ENCODE measurements at places on chromosomes 6 and 20.

DNA sequence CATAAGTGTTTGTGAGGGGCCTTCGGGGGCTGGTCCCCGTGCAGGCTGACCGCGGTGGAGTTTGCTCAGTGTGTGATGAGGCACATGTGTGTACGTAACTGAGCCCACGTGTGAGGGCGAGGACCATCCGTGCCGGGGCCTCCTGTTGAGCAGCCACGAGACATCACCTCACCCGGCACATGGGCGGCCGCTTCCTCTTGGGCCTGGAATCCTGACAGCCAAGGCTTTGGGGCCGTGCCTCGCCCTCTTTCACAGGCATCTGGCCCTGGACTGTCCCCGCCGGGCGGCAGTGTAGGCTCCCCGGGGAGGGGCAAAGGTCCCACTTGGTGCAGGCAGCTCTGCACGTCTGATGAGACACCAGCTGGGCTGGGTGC is 202.3 kb downstream of the DLL1 start:
- no peak for DNase-seq

- DNase-seq = no peak
Observed at GRCh38 chr6:72595812-72596211, 26.1 kb upstream of the KCNQ5 start.

DNA sequence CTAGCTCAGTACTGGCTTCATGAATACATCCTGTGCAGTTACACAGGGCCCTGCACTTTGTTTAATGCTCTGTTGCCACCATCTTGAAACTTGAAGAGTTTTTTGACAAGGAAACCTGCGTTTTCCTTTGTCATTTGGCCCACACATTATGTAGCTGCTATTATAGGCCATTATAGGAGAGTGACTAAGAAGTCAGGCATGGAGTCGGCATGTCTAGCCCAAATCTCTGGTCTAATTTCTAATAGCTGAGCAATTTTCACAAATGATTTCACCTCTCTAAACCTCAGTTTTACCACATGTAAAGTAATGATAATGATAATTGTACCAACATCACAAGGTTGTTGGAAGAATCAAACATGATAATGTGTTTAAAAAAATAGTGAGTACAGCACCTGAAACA is 67.1 kb upstream of the MYLIP start:
- DNase-seq = no peak

GRCh38 chr6:6586671-6587526 is 1.6 kb upstream of the LY86 start:
- no peak for DNase-seq

- no peak for DNase-seq
Observed at GRCh38 chr6:100617633-100618350, 153.1 kb upstream of the SIM1 start.

Measured in left kidney (tissue), 8 donors.